ENCODE measurements at places on chromosomes 5 and 9. TPM values are rescaled to one million over a fixed set of nuclear protein-coding genes. Genes with fewer than 3 reads are reported as not detected.

DNA sequence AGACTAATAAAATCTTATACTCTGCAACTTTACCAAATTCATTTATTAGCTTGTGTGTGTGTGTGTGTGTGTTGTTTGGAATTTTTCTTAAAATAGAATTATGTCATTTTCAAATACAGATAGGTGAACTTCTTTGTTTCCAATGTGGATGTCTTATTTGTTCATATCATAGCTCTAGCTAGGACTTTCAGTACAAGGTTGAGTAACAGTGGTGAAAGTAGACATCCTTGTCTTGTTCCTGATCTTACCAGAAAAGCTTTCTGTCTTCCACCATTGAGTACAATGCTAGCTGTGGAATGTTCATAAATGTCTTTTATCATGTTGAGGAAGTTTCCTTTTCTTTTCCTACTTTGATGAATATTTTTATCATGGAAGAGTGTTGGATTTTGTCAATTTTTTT is 74.8 kb downstream of the CCDC192 start:
- no peak for DNase-seq

Gene LMX1B
- total RNA-seq, result 1.7 TPM

Gene VLDLR
- total RNA-seq, result 28.5 TPM

GRCh38 chr5:88881571-88881971 is 1.4 kb downstream of the MEF2C start:
- DNase-seq, result no peak

Gene LCN9
- not detected for total RNA-seq

DNA sequence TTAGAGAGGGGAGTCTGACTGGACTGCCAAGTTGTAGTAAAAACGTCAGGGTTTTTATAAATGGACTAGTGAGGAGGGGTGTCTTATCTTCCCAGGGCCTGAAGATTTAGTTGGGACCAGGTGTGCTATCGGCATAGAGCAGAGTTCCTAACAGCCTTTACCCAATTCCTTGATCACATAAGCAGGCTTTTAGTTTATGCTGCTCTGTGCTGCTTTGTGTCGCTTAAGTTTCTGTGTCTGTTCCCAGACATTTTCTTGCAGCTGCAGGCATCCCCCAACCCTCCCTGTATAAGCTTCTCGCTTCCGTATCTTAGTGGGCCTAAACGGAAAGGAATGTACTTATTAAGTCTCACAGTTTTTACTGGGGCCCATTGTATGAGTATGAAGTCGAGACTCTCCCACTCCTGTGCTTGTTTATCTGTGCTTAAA is 2.6 kb upstream of the SMC5 start:
- DNase-seq, result peak; percentile 74

Gene BTNL3
- not detected for total RNA-seq

Data from kidney epithelial cell (primary cell).